Panc1 (cell line): ENCODE measurements at places on chromosomes 5 and 9. TPM values are rescaled to one million over a fixed set of nuclear protein-coding genes. Genes with fewer than 3 reads are reported as not detected.

- no peak for DNase-seq
These were observed 95.7 kb downstream of the ATPSCKMT start for GRCh38 chr5:10153808-10154537.

- no peak for DNase-seq
These were observed 72.8 kb upstream of the PARP8 start for GRCh38 chr5:50593681-50594080.

GRCh38 chr9:91045041-91045440 lies 243.4 kb downstream of the SYK start:
- no peak for DNase-seq

GRCh38 chr5:158886086-158886485 lies 213.6 kb downstream of the EBF1 start:
- DNase-seq = no peak

GRCh38 chr5:122493091-122494021 lies 181.3 kb downstream of the SNCAIP start:
- no peak for DNase-seq

PCDHB13 gene
- total RNA-seq = 1.0 TPM

DNA sequence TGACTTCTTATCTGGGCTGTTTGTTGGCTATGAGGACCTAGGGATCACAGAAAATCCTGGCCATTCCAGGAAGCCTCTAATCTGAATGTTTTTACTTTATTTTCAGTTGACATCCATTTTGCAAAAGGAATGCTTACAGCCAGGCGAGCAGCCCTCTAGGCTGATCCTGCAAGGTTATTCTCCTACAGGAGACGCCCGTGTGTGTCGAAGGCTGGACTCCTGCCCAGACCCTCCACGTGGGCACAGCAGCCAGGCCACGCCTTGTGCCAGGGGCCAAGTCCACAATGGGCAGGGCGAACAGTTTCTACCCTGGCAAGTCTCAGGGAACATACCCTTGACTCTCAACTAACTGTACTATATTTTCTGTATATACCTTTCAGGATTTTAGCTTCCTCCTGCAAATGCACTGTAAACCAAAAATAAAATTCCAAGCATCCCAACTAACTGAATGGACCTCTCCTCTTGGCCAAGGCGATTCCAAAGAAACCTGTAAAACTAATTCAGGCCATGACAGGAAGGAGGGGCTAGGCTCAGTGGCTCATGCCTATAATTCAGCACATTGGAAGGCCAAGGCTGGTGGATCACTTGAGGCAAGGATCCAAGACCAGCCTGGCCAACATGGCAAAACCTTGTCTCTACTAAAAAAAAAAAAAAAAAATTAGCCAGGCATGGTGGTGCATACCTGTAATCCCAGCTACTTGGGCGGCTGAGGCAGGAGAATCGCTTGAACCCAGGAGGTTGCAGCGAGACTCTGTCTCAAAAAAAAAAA lies 5.7 kb downstream of the CMBL start:
- no peak for DNase-seq
